Right renal pelvis (tissue), 4 donors: ENCODE measurements at places on chromosomes 3 and 15. TPM values are rescaled to one million over a fixed set of nuclear protein-coding genes. Genes with fewer than 3 reads are reported as not detected.

AMOTL2 gene
- 98.2 TPM for polyA plus RNA-seq

DNA sequence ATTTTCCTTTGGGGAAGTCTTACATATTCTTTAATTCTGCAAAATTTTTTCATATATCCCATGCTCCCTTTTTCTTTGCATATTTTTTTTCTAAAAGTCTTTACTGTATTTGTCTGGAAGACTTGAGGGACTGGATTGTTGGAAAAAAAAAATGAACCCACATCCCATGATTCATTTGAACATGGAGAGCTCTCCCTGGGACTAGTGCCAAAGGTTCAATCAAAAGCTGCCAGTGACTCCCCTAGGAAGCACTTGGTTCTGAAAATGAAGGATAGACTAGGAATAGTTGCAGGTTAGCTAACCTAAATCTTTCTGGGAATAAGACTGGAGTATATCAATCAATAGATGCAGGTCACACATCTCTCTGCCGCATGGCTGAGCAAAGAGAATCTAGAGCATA lies 16.4 kb upstream of the BNC1 start:
- no peak for DNase-seq

PLAAT1 gene
- 2.6 TPM for polyA plus RNA-seq

GRCh38 chr15:43772624-43773023 lies 4.1 kb downstream of the ELL3 start:
- no peak for DNase-seq

- DNase-seq = no peak
Observed at GRCh38 chr3:194484614-194485013, 2.2 kb downstream of the ATP13A3 start.

MRPS22 gene
- polyA plus RNA-seq = 61.8 TPM

DNA sequence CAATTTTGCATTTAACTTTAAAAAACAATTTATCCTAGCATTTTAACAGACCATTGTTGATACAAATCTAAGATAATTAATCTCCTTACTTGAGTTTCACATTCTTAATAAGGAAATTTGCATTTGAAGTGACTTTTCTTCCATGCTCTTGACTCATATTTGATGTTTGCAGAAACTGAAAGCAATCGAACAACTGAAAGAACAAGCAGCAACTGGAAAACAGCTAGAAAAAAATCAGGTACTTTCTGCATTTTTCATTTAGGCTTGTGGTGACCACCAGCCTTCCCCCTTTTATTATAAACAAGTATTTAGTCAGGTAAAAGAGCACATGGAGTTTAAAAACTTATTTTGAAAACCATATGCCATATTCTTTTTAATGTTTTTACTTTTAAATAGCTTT lies 20.1 kb upstream of the SELENOT start:
- no peak for DNase-seq

- DNase-seq = no peak
Observed at GRCh38 chr3:37223576-37223975, 49.2 kb upstream of the LRRFIP2 start.

GRCh38 chr3:152834191-152834775 lies 648 bp upstream of the P2RY1 start:
- DNase-seq = peak; percentile 45

DNA sequence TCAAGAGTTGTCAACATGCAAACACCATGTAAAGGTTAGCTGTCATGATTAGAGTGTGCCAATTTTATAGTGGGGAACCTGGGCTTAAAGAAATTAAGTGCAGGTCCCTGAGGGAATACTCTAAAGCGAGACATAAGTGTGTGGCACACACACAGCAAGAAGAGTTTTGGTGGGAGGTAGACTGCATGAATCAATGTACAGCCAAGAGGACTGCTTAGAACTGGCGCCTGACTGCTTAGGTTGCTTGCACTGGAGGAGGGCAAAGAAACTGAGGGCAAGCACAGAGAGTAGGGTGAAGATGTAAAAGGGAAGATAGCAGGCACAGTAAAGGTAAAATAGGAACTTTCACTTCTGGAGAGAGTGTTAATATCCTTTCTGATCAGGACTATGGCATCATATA lies 184.9 kb downstream of the SOX2 start:
- no peak for DNase-seq

SLCO2A1 gene
- 19.0 TPM for polyA plus RNA-seq

DNA sequence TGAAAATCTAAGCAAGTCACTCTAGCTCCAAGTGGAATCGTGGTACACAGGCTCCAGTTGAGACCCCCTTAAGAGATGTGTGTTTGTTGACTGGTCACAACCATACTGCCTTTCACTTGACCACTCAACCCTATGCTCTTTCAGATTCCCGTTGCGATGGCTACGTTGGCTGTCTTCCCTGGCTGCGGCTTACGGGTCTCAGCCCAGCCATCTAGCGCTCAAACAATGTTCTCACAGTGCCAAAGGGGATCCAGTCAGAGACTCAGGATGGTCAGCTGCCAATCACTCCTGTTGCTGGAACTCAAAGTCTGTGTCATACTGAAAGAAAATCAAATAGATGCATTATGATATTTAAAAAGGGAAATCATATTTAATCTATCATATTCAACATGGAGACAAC lies 237.6 kb downstream of the ITPR1 start:
- DNase-seq = no peak

SCAMP2 gene
- 81.6 TPM for polyA plus RNA-seq

DNA sequence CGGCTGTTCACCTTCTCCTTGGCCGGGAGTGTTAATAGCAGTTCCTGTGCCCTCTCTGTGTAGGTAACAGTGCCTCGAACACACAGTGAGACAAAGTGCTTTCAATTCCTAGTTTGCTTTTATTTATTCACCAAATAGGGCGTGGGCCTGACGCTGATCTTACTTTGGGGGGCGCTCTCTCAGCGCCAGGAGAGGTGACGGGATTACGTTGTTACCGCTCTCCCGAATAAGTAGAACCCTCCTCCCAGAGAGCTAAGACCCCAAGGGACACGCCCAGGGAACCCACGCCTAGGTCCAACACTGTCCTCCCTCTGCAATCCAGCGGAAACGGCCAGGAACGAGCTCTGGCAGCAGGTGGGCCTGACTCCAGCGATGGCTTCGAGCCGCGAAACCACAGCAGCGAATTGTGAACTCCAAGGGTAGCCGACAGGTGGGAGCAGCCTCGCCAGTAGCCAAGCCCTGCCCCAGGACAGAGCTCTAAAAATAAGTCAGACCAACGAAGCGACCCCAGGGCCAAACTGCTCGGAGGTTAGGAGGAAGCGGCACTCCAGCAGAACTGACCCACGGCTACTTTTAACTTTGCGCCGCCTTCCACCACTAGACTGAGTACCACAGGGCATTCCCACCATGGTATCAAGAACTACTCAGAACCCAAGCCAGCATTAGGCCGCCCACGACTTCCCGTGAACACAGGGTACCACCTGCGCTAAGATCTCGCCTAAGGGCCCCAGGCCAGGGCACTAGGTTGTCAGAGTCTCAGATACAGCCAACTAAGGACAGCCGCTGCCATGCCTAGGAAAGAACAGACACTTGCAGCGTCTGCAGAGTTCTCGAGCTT lies 1.6 kb upstream of the SIN3A start:
- peak; percentile 35 for DNase-seq

- no peak for DNase-seq
Observed at GRCh38 chr3:122358703-122359032, 24.4 kb downstream of the MIX23 start.

GRCh38 chr3:137106612-137107240 lies 148.9 kb downstream of the IL20RB start:
- DNase-seq = no peak

ROPN1 gene
- polyA plus RNA-seq = 0.04 TPM

- no peak for DNase-seq
Observed at GRCh38 chr3:134656211-134656800, 5.5 kb upstream of the KY start.

LRRC31 gene
- 0.30 TPM for polyA plus RNA-seq

DNA sequence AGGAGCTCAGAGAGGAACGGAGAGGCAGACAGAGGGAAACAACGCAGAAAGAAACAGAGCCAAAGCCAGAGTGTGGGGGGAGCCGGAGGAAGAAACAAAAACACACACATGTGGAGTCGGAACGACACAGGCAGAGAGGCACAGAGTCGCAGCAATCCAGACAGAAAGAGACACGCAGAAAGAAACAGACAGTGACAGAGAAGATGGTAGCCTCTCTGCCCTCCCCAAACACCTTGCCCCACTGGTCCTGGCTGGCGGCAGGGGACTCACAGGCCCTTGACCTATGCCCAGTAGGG lies 1.7 kb downstream of the NCKIPSD start:
- no peak for DNase-seq

GRCh38 chr15:78841376-78841706 lies 30.1 kb upstream of the ADAMTS7 start:
- no peak for DNase-seq

DNA sequence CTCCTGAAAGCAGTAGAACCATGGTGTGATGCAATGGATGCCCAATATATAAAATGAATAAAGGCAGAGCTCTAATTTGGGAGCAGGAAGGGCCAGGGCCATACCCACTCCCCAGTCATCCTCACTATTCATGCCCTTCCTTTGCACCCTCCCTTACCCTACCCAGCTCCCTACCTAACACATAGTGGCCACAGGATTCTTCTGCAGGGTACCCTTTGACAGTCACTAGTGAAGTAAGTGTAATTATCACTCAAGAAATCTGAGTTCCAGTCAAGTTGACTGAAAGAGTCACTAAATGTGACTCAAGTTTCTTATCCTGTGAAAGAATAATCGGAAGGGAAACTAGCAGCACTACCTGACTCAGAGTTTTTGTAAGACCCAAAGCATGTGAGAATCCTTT lies 69.2 kb downstream of the RASA2 start:
- DNase-seq = no peak

- peak; percentile 68 for DNase-seq
Observed at GRCh38 chr3:188026191-188026968, 127.6 kb upstream of the LPP start.
